Urinary bladder (tissue), 4 donors: ENCODE measurements at places on chromosomes 1 and 21.

- no peak for DNase-seq
Measured at GRCh38 chr1:218588540-218589172, 243.5 kb downstream of the TGFB2 start.

DNA sequence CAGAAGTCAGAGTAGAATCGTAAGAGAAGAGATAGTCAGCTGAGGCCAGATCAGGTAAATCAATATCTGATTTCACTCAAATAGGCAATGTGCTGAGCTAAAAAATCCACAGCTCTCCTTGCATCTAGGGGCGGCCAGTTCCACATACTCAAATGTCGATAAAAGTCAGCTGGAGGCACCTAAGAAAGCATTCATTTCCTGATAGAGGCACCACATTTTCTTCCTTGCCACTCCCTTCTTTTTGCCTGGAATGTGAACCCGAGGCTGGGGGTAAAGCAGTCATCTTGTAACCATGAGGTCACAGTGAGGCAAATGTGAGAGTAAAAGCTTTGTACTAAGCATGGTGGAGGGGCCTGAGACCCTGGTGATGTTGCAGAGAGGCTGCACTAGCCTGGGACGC lies 24.2 kb upstream of the CTPS1 start:
- no peak for DNase-seq

DNA sequence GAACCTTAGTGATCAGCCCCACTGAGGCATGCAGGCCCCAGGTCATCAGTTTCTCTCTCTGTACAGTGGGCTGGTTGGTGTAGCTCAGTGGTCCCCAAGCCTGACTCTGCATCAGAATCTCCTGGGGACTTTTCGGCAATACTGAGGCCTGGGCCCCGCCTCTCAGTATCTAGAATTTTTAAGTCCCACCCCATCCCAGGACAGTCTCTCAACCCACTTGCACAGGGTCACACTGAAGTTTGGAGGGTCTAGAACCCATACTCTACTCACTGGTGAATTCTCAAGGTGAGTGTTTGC lies 216.4 kb downstream of the MATN1 start:
- DNase-seq, result no peak

DNA sequence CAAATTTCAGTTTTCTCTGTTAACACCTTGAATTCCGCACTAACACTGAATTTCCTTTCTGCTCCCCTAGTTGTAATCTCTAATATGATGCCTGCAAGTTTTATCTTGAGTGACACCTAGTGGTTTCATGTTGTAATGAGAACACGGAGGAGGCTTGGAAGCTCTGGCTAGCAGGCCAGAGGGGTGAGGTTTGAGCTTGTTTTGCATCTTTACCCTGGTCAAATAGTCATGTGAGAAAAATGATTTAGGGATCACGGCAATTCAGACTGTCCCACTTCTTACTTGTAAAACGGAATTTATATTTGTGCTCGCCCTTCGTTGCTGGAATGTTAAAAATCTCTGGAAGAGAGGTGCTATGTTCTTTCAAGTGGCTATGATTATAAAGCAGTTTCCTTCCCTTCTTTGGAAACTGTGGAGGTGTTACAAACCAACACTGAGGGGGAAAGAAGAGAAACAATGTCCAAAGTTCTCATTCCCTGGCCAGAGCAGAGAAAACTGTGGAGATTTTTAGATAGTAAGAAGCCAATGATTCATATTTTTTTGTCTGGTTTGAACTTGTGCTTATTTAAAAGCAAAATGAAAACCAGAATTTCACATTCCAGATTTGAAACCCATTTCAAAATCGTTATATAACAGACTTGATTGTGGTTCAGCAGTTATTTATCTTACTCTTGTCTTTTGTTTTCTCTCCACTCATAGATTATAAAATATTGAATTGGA lies 5.3 kb upstream of the MROH9 start:
- peak; percentile 25 for DNase-seq

DNA sequence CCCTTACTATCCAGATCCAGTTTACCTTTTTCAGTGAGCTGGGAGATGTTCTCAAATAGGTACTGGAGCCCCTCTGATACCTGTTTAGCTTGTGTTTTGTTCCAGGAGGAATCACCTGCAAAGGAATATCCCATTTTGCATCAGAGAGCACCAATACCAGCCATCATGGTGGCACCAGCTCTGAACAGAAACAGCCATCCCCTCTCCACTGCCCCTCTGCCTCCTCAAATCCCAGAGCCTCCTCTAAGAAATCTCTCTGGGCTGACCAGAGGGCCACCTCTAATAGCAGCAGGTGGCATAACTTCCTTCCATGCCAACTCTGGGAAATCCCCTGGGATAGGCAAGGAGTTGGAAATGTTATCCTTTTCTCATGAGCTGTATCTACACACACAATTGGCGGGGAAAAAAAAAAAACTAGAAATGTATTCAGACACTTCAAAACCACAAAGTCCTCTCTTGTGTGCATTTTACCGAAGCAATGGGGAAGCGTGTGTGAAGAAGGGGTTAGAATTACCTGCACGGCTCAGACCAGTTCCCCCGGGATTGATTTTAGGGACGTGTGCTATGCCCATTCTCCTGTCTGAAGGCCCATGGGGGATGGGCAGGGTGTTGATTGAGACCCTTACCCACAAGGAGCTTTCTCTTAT lies 2.4 kb downstream of the PGLYRP4 start:
- no peak for DNase-seq

DNA sequence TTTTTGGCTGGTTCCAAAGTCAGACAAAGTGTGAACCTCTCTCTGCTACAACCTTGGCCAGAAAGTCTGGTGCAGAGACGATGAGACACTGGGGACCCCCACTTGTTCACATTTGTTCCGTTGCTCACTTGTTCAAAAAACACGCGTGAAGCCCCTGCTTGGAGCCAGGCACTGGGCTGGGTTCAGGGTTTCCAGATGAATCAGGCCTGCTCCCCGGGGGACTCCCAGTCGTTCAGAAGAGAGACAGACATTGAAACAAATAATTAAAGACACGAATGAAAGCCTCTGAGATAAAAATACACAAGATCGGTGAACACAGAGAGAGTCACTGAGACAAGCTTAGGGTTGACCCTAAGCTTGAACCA lies 101.5 kb upstream of the RUNX3 start:
- no peak for DNase-seq

DNA sequence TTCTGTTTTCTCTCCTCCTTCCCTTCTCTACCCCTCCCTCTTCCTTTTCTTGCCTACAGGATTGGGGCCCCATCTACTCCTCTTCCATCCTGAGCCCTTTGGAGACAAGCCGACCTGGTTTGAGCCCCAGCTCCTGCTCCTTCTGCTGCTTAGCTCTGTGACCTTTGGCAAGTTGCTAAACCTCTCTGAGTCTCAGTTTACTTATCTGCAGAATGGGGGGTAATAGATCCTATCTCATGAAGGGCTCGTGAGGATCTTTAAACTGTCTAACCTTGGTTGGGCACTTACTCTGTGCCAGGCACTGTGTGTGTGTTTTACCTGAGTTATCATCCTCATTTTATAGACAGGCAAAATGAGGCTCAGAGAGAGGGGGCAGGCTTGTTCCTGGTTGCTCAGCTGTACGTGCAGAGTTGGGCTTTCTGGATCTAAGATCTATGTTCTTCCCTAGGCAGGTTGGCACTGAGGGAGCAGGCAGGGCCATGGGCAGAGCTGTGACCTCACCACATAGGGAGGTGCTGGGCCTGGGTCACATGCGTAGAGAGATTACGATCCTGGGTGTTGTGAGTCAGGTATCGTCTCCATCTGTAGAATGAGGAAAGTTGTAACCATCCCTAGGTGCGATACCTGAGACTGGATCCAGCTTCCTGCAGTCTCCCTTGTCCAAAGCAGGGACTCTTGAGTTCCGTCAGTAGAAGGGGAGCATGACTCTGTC lies 58.5 kb downstream of the FOXO6 start:
- DNase-seq, result no peak

GRCh38 chr1:66570196-66570595 lies 36.2 kb downstream of the SGIP1 start:
- no peak for DNase-seq

GRCh38 chr1:58836408-58836807 lies 52.6 kb upstream of the JUN start:
- no peak for DNase-seq

DNA sequence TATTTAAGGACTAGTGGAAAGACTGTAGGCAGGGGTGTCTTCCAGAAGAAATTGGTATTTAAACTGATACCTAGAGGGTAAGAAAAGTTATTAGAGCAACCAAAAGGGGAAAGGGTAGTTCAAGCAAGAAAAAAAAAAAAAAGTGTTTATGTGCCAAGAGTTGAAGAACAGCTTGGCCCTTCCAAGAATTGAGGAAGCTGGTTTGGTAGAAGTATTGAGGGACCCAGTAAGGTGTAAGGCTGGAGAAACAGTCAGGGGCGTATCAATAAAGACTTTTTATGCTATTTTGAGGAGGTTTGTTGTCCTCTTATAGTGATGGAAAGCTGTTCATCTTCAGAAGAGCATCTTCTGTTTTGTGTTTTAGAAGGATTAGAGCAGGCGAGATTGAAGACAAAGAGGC lies 108.3 kb downstream of the PTPRC start:
- no peak for DNase-seq
